ENCODE measurements at places on chromosomes 2 and 18. TPM values are rescaled to one million over a fixed set of nuclear protein-coding genes. Genes with fewer than 3 reads are reported as not detected.

DNA sequence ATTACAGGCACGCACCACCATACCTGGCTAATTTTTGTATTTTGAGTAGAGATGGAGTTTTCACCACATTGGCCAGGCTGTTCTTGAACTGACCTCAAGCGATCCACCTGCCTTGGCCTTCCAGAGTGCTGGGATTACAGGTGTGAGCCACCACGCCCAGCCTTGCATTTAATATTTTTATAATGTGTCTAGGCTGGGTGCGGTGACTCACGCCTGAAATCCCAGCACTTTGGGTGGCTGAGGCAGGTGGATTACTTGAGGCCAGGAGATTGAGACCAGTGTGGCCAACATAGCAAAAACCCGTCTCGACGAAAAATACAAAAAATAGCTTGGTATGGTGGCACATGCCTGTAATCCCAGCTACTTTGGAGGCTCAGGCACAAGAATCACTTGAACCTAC is 3.2 kb downstream of the RPL37A start:
- no peak overlapping the region for H3K4me3 ChIP-seq
- DNase-seq: no peak
- no peak overlapping the region for H3K27ac ChIP-seq

DNA sequence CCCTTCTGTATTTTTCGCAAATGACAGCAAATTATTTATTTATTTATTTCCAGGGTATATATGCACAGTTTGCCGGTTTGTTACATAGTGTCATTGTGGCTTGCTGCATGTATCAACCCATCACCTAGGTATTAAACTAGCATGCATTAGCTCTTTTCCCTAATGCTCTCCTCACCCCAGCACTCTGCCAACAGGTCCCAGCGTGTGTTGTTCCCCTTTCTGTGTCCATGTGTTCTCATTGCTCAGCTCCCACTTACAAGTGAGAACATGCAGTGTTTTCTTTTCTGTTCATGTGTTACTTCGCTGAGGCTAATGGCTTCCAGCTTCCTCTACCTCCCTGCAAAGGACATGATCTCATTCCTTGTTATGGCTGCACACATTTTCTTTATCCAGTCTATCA is 592.3 kb downstream of the TRIB2 start:
- no peaks in the 10 kb centered on the region for H3K4me1 ChIP-seq
- no peak overlapping the region for H3K27ac ChIP-seq
- DNase-seq: no peak
- no peak overlapping the region for H3K4me3 ChIP-seq

ALK gene
- total RNA-seq: not detected

DNA sequence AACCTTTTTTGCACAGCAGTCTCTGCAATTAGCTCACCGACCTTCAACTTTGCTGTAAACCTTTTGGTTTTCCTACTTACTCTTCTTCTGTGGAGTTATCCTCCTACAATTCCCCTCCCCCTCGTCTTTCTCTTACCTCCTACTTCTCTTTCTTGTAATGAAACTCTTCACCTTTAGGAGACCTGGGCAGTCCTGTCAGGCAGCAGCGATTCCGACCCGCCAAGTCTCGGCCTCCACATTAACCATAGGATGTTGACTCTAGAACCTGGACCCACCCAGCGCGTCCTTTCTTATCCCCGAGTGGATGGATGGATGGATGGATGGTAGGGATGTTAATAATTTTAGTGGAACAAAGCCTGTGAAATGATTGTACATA is 8.3 kb downstream of the TBR1 start:
- no peaks in the 10 kb centered on the region for H3K4me1 ChIP-seq
- H3K27ac ChIP-seq: no peak overlapping the region
- peaks cover 100% of the 10 kb centered on the region for H3K27me3 ChIP-seq
- no peak for DNase-seq

GRCh38 chr2:80947601-80948130 is 643.1 kb upstream of the LRRTM1 start:
- no peak overlapping the region for H3K4me3 ChIP-seq
- no peak overlapping the region for H3K27ac ChIP-seq
- no peaks in the 10 kb centered on the region for H3K4me1 ChIP-seq
- H3K36me3 ChIP-seq: no peaks in the 10 kb centered on the region
- no peak for DNase-seq

GRCh38 chr2:30301551-30301950 is 70.2 kb downstream of the LBH start:
- H3K4me1 ChIP-seq: peaks cover 9% of the 10 kb centered on the region
- H3K4me3 ChIP-seq: no peak overlapping the region
- no peak for DNase-seq

GRCh38 chr2:178266445-178266844 is 72.1 kb downstream of the OSBPL6 start:
- no peaks in the 10 kb centered on the region for H3K27me3 ChIP-seq
- DNase-seq: no peak
- H3K4me3 ChIP-seq: no peak overlapping the region
- H3K27ac ChIP-seq: no peak overlapping the region

- DNase-seq: no peak
- H3K27ac ChIP-seq: no peak overlapping the region
- no peaks in the 10 kb centered on the region for H3K27me3 ChIP-seq
- no peaks in the 10 kb centered on the region for H3K4me1 ChIP-seq
- no peaks in the 10 kb centered on the region for H3K36me3 ChIP-seq
- no peak overlapping the region for H3K4me3 ChIP-seq
These were observed 210.7 kb upstream of the RND3 start for GRCh38 chr2:150698016-150698661.

DNA sequence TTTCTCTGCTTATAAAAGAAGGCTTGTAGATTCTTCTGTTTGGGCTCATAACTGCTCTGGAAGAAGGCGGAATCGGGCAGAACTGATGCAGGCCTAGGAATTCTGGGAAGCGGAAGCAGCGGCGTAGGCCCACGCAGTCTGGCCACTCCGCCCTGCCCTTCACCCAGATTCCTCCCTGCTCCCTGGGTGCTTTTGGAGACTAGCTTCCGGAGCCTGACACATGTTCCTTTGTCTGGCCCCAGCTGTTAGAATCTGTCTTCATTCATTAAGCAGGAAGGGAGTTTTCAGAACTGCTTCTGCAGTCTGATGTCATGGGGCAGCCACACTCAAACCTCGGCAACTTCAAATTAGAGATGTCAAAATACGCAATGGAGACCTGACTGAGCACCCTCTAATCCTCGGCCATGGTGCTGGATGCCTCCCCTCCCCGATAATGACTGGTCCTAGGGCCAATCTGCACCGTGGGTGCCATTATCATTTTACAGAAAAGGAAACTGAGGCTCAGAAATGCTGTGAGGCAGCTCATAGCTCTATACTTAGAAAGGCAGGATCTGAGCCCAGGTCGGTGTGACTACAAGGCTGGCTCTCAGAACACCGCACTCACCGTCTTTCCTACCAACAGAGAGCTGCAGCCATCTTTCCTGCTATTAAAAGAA is 275.7 kb downstream of the MYCN start:
- H3K4me3 ChIP-seq: no peak overlapping the region
- DNase-seq: no peak
- no peaks in the 10 kb centered on the region for H3K36me3 ChIP-seq
- no peak overlapping the region for H3K27ac ChIP-seq
- no peaks in the 10 kb centered on the region for H3K4me1 ChIP-seq
- H3K27me3 ChIP-seq: no peaks in the 10 kb centered on the region

GRCh38 chr2:143581134-143581533 is 451.9 kb downstream of the ARHGAP15 start:
- no peak overlapping the region for H3K27ac ChIP-seq
- no peaks in the 10 kb centered on the region for H3K27me3 ChIP-seq
- H3K4me3 ChIP-seq: no peak overlapping the region
- peaks cover 6% of the 10 kb centered on the region for H3K4me1 ChIP-seq

KCNG3 gene
- 1.3 TPM for total RNA-seq

GRCh38 chr18:6009756-6010155 is 114.4 kb upstream of the TMEM200C start:
- no peak overlapping the region for H3K4me3 ChIP-seq
- H3K36me3 ChIP-seq: no peaks in the 10 kb centered on the region
- no peak for DNase-seq

DNA sequence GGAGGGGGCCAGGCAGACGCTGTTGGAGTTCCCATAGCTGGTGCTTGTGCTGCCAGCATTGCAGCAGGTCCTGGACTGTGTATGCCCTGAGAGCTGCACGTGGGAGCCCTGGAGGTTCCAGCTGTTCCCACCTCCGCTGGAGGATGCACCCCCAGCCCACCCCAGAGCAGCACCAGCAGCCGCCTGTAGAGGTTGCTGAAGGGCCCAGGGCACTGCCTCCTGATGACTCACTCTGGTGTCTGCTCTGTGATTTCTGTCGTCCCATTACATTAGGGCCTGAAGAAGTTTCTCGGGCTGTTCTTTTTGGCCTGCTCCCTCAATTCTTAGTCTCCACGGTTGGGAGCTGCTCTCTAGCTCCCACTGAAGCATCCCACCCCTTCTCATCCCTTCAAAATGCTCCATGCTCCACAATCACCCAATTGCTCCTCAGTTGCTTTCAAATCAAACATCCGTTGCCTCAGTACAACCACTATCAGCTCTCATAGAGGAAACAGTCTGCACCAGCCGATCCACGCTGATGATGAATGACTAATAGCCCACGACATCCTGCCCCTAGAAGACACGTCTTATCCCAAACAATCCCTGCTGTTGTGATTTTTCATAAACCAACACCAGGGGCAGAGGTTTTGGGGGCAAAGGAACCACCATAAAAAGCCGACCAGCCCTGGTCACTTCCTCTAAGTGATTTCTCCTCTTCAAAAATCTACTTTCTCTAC is 65.2 kb upstream of the RNF152 start:
- no peak overlapping the region for H3K27ac ChIP-seq
- H3K4me3 ChIP-seq: no peak overlapping the region
- H3K27me3 ChIP-seq: no peaks in the 10 kb centered on the region
- no peak for DNase-seq
- H3K4me1 ChIP-seq: peaks cover 4% of the 10 kb centered on the region

DNA sequence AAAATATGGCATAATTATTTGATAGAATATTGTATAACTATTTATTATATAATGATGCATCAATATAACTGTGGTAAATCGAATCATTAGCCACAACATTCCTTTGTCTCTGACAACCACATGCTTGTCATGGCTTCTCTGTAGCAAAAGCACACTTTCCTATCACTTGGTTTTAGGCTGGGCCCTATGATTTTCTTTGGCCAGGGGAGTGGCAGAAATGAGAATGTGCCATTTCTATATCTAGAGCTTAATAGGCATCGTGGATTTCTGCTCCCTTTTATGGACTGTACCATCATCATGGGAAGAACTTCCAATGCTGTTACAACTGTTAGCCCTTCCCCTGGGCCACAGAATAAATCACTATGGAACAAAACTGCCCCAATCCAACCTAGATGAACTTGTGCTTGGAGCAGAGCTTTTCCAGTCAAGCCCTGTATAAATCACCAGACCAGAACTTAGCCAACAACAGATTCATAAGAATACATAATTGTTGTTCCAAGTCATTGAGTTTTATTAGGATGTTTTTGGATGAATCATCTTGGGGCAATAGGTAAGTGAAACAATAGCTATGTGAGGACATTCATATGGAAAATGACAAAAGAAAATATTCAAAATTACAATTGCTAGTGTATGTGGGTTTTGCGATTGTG is 715.8 kb downstream of the ERBB4 start:
- no peak overlapping the region for H3K4me3 ChIP-seq
- H3K36me3 ChIP-seq: no peaks in the 10 kb centered on the region
- no peaks in the 10 kb centered on the region for H3K4me1 ChIP-seq
- no peak for DNase-seq
- H3K27ac ChIP-seq: no peak overlapping the region

DSEL gene
- 10.9 TPM for total RNA-seq

- no peaks in the 10 kb centered on the region for H3K27me3 ChIP-seq
- H3K36me3 ChIP-seq: no peaks in the 10 kb centered on the region
- no peak for DNase-seq
- H3K4me3 ChIP-seq: no peak overlapping the region
- H3K4me1 ChIP-seq: no peaks in the 10 kb centered on the region
These were observed 67.2 kb downstream of the AOX1 start for GRCh38 chr2:200653021-200653420.

DNA sequence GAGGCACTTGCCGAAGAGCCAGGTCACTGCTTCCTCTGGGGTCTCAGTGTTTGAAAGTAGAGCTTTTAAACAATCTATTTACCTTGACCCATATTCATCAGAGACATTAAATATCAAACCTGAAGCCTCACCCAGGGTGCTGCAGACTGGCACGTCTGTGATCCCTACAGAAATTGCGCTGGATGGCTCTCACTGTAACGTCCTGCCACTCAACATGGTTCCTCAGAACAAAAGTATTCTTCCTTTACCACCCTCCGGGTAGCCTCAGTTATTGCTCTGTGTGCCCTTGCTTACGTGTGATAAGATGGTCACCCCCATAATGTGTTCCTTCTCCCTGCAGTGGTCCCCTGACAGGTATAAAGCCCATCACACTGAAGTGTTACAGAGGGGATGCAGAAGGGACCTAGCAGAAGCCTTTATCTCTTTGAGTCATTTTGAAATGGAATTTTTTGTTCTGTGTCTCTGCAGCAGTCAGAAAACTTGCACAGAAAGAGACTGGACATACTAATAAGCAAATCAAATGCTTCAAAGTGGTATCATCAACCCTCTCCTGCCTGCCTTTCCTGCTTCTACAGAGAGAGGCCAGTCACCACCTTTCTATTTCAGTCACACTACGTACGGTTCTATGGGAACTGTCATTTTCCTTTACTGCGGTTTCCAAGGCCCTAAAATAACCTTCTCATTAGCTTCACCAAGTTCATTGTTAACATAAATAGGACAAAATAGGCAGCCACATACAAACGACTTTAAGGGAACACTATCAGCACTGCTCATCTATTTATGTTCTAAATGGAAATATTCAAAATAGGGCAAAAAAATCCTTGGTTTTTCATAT is 86.8 kb downstream of the METTL8 start:
- DNase-seq: no peak
- no peaks in the 10 kb centered on the region for H3K36me3 ChIP-seq
- H3K4me1 ChIP-seq: no peaks in the 10 kb centered on the region
- H3K4me3 ChIP-seq: no peak overlapping the region

- no peaks in the 10 kb centered on the region for H3K36me3 ChIP-seq
- H3K27me3 ChIP-seq: no peaks in the 10 kb centered on the region
- peak; percentile 46 for DNase-seq
- H3K4me3 ChIP-seq: no peak overlapping the region
- no peak overlapping the region for H3K27ac ChIP-seq
These were observed 33.0 kb downstream of the ADI1 start for GRCh38 chr2:3486047-3487027.

HMSD gene
- 2.1 TPM for total RNA-seq

- H3K27ac ChIP-seq: no peak overlapping the region
- no peak overlapping the region for H3K4me3 ChIP-seq
- DNase-seq: no peak
- no peaks in the 10 kb centered on the region for H3K36me3 ChIP-seq
These were observed 81.7 kb upstream of the STK17B start for GRCh38 chr2:196253116-196253480.

- no peak for DNase-seq
- H3K36me3 ChIP-seq: no peaks in the 10 kb centered on the region
- H3K4me1 ChIP-seq: peaks cover 9% of the 10 kb centered on the region
These were observed 236.5 kb upstream of the NT5C1B start for GRCh38 chr2:18825838-18826237.

DNAJC5G gene
- not detected for total RNA-seq

GRCh38 chr18:46755315-46756024 is 1.4 kb downstream of the ST8SIA5 start:
- H3K27ac ChIP-seq: no peak overlapping the region
- no peaks in the 10 kb centered on the region for H3K36me3 ChIP-seq
- peaks cover 52% of the 10 kb centered on the region for H3K27me3 ChIP-seq
- no peak overlapping the region for H3K4me3 ChIP-seq
- peaks cover 12% of the 10 kb centered on the region for H3K4me1 ChIP-seq
- no peak for DNase-seq

All from upper lobe of right lung (tissue), 1 donor.